ENCODE measurements at places on chromosomes 5 and 9. TPM values are rescaled to one million over a fixed set of nuclear protein-coding genes. Genes with fewer than 3 reads are reported as not detected.
A peak's percentile ranks its signal among the peaks of the same experiment; 100 is the strongest.

- no peak for DNase-seq
Measured at GRCh38 chr9:69925452-69925851, 104.8 kb downstream of the CFAP95 start.

DNA sequence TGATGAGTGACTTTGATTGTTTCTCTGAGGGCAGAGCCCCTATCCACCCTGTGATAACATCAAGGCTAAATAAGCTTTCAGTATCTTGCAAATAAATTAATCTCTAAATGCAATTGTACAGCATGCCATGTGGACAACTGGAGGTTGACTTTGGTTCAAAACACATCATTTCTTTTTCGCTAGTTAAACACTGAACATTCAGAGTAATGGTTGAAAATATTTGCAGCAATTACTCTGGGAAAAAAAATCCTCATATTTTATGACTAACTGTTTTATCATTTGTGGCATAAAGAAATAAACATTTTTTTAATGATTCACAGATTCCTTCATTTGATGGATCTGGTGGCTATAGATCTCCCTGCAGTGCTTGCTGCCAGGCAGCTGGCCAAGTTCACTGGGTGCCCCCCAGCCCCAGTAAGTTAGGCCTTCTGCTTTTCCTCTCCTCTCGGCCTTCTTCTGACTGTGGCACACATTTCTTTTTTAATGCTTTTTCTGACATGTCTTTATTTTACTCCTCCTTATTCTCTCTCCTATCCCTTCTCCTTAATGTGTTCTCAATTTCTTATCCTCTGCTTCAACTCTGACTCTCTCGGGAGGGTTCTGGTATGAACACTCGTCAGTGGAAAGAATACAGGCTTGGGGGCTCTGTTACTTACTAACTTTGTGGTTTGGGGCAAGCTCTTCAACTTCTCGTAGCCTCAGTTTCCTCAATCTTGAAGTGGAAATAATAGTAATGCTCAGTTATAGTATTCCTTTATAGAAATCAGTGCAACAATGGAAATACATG lies 69.6 kb downstream of the ADAMTSL1 start:
- DNase-seq = no peak

GRCh38 chr9:108053555-108054061 lies 564.0 kb upstream of the KLF4 start:
- DNase-seq = peak; percentile 88

DNA sequence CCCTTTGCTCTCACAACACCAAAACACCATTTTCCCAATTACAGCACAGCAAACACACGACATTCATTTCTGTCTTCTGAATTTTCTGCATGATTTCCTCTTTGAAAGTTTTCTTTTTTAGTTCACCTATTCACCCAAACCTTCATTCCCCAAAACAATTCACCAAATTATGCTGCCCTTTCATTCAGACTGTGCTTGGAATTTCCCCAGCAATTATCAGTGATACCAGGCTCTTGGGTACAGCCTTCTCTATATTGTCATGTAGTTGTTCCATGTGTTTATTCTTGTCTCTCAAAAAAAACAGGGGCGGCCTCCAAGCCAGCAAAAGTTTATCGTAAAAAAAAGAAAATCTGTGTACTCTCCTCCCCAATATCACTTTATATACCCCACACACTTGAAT lies 9.0 kb upstream of the LIX1 start:
- no peak for DNase-seq

GRCh38 chr5:44665101-44665701 lies 143.5 kb upstream of the MRPS30 start:
- DNase-seq = no peak

- no peak for DNase-seq
Measured at GRCh38 chr5:58456486-58456885, 3.4 kb downstream of the PLK2 start.

DNA sequence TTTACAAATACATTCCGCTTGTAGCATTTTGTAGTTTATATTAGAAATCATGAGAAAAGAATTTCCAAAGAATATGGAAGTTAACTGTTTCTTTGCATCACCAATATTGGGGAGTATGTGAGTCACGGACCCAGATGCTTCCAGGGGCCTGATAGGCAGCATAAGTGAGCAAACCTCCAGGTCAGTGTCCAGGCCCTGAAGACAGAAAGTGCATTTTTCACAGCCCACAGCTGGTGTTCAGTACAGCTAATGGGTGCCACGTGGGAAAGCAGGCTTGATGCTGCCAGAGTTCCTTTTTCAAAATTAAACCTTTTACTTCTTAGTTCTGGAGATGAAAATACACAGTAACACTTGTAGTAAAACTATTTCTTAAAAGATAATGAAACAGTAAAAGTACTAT lies 454.4 kb upstream of the ACTBL2 start:
- no peak for DNase-seq

DNA sequence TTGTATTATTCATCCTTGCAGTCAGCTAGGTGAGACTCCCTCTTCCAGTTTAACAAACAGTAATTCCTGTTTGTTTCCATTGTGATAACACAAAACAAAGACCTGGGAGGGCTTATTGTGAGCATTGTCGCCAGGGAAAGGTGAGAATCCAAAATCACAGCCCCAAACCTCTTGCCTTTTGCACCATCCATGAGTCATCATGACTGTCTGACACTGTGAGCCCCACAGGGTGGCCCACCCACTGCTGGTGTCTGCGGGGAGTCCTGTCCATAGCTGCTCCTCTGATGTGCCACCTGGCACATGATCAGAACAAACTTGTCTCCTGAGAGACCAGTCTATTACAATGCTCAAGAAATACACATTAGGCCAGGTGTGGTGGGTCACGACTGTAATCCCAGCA lies 33.7 kb upstream of the S1PR3 start:
- DNase-seq = no peak

Gene LHX3
- 1.3 TPM for total RNA-seq

GRCh38 chr5:65815161-65815560 lies 93.2 kb downstream of the NLN start:
- no peak for DNase-seq
